ENCODE measurements at places on chromosomes 16 and 17.

- DNase-seq, result no peak
These were observed 38.3 kb downstream of the CCDC182 start for GRCh38 chr17:57706761-57707160.

DNA sequence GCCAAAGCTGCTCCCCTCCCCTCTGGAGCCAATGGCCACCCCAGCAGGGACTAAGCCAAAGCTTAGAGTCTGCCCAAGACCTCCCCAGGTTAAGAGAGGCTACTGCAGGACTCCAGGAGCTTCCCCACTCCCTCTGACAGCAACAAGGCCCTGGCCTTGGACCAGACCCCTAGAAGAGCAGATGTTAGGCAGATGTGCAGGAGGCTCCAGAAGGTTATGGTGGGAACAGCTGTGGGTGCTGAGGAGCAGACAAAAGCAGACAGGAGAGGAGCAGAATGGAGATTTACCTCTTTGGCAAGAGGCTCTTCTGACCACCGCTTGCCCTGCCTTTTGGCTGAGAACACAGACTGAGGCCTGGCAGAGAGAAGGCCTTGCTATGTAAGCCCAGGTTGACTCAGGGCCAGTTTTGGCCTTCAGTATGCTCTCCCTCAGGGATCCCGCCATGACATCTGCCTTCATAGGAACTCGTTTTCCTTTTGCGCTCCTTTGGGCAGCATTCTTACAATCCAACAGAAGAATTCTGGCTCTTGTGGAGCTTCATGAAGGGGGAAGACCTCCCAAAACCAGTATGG, 113.0 kb downstream of the RBFOX3 start:
- DNase-seq, result no peak

DNA sequence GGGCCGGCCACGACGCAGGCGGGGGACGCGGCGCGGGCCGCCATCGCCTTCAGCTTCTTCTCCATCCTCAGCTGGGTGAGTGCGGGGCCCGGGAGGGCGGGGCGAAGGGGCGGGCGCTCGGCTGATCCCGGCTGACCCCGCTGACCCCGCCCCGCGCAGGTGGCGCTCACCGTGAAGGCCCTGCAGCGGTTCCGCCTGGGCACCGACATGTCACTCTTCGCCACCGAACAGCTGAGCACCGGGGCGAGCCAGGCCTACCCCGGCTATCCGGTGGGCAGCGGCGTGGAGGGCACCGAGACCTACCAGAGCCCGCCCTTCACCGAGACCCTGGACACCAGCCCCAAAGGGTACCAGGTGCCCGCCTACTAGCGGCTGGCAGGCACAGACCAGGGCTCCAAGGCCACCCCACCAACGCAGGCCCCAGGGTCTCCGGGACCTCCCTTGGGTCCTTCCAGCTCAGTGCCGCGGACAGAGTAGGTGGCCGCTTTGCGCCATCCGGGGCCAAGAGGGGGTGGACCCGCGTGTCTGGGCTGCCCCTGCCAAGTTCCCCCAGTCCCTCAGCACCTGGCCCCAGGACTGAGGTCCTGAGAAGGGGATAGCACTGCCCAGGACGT, 3.0 kb downstream of the SYNGR3 start:
- DNase-seq, result no peak

DNA sequence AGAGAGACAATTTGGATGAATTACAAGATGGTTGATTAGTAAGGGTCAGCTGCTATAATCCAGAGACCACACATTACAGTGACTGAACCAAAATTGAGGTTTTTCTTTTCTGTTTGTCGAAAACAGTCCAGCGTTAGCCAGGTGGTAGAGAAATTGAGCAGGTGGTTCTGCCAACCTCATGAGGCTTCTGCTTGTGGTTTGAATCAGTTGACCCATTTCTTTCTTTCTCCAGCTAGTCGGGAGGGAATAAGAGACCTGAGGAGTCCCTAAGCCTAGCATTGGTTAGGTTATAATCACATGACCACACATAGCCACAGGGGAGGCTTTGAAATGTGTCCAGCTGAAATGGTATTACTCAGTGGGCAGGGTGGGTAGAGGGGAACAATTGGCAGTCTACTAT, 504.6 kb downstream of the HS3ST4 start:
- DNase-seq, result no peak

DNA sequence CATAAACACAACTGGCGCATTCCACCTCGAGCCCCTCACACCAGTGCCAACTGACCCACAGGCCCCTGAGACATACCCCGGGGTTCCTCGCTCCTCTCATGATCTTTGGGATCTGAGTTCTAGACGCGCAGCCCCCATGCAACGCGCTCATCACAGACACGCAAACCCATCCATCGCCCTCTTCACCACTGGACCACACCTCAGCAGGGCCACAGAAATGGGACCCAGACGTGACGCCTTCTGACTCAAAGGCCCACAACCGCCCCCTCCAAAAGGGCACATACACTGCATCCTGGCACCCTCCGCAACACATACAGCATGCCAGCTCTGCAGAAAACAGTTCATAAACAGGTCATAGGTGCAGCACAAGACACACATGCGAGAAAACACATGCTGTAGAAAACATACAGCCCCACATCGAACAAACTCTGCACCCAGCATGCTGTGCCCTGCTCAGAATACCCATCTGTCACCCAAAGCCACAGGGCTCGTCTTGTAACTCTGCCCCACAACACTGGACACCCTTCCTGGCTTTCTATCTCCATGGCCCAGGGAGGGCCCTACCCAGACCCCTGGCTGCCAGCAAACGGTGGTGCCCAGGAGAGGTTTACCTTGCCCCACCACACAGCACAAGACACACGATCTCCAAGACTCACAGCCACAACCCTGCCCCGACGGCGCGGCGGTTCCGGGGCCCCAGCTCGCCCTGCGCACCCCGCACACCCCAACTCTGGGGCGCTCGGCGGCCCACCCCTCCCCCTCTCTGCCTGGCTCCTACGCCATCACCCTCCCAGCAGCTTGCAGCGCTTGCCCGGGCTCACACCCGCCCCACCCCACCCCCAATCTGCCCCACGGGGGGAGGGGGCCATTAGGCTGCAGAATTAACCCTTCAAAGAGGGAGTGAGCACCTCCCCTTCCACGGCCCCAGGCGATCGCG, 887 bp downstream of the ZBTB4 start:
- peak; percentile 84 for DNase-seq

GRCh38 chr16:52547004-52547833, at the start of gene TOX3:
TOX3 (minus strand) TSS chr16:52547143; CDS start chr16:52546723, 420 bp downstream.
- DNase-seq, result no peak

- DNase-seq, result peak; percentile 90
These were observed 2.4 kb upstream of the ENPP7 start for GRCh38 chr17:79728169-79728907.

DNA sequence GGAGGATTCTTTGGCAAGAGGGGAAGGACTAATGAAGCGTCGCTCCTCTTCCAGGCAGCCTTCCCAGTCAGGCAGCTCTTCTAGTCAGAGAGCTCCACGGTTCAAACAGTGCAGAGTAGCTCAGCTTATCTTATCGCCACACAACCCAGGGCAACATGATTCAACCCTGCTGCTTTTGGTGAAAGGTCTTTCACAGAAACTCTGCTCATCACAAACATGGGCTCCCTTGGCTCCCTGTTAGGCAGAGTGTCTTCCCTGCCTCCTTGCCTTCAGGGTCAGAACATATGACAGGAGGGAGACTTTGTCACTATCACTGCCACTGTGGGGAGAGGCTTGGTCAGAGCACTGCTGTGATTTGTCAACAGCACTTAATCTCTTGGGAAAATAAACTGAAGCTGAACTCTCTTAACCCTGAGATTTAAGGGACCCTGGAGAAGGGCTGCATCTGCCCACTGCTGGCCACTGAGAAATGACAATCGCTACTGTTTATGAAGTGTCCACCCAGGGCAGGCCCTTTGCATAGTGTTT, 6.9 kb upstream of the SLC13A2 start:
- no peak for DNase-seq

GRCh38 chr16:1909561-1910231, 8.5 kb downstream of the HS3ST6 start:
- no peak for DNase-seq

DNA sequence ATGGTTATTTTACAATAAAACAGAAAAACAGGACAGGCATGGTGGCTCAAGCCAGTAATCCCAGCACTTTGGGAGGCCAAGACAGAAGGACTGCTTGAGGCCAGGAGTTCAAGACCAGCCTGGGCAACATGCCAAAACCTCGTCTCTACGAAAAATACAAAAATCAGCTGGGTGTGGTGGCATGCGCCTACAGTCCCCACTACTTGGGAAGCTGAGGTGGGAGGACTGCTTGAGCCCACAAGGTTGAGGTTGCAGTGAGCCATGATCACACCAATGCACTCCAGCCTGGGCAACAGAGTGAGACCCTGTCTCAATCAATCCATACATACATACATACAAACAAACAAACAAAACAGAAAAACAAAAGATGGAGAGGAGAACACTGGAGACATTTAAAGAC, 45.6 kb downstream of the USP31 start:
- DNase-seq, result no peak

DNA sequence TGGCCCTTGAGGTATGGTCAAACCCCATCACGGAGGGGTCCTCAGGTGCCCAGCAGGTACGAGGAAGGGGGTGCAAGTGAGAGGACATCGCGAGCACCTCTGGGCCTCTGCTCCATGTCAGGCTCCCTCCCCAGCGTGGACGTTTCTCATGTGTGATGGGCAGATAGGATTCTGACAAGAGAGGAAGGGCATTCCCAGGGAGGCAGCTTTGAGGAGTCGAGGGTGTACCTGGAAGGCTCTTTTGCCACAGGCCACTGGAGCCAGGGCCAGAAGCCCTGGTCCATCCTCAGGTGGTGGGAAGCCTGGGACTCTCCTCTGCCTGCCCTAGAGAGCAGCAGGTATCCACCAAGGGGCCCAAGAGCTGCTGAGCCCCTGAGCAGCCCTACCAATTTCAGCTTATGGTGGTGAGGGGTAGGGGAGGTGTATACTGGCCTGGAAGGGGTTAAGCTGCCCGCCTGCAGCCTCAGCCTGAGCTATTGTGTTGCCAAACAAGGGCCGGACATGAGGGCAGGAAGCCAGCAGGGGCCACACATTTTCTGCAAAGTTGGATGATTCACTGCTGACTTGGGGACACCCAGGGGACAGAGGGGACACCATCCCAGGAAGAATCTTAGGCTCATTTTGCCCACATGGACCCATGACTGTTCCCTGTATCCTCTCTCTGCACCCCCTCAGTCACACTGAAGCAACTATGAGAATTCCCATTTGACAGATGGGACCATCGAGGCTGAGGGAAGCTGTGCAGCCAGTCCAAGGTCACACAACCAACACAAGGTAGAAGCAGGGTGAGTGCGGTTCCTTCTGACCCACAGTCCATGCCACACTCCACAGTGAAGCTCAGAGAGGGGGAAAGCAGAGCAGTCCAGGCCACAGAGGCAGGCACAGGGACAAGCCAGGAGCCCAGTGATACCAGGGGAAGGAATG, 1.7 kb downstream of the CDH5 start:
- no peak for DNase-seq

DNA sequence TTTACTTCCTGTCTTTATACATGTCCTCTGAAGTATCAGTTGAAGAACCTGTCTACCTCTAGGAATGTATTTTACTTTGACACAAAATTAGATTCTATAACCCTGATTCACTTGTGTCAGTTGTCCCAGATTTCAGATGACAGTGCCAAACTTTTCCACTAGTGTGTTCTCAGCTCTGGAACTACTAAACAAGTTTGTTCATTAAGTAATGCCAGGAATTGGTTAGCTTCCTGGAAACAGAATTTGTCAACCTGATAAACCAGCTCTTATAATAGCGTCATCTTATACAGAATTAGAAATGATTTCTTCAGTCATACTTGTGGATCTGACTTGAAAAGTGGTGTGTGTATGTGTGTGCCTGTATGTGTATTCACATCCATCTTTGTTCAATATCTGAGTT, 7.4 kb downstream of the MAP3K3 start:
- no peak for DNase-seq

DNA sequence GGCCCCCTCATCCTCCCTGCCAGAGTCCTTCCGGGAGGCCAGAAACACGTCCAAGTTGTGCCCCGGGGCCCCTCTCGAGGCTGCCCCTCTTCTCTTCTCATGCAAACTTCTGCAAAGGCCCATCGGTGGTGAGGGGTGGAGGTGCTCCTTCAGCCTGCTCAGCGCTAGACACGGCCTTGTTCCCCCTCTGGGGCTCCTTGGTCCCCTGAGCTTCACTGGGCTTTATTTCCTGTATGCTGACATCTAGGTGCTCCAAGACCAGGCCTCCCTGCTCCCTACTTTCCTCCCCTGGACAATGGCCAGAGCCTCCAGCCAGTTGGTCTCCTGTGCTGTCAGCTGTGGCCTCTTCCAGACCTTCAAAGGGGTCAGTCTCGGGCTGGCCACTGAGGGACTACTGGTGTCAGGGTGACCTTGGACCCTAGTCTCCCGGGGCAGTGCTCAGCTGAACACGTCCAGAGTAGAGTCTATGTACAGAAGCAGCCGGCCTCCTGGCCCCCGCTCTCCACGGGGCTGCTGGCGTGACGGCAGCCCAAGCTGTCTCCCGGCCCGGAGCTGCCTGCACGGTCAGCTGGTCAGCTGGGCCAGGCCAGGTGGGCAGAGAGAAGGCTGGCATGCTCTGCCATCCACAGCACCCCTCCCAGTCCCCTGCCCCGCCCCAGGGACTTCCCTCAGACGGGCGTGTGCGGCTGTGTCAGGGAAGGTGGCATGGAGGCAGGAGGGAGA, 1.7 kb upstream of the PRR35 start:
- DNase-seq, result no peak

DNA sequence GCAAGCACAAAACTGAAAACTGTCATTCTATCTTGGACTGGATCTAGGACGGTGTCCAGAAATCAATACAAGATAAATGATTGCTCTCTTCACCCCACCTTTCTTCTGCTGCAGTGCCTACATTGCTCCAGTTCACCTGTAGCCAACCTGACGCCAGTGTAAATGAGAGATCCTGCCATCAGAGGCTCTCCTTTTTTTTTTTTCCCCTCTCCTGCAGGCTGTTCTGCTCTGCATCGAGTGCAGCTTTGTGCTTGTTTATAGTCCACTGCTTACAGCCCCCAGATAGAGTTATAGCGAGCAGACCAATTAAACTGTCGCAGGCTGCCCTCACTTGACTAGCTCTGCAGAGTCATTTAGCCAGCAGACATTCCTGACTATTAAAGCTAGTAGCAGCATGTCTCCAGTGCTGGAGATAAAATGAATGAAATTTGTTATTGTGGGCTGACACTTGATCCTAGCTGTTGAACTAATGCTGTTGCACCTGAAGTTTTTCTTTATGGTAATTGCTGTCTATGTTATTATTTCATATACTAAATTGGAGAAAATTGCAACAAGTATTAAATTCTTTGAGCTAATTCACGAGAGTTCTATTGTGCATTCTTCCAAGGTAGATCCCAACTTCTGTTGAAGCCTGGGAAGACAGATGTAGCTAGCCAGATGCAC, 257.1 kb downstream of the FTO start:
- DNase-seq, result no peak

- DNase-seq, result no peak
These were observed 154.1 kb downstream of the SOCS1 start for GRCh38 chr16:11101695-11102522.

- no peak for DNase-seq
These were observed 11.5 kb downstream of the DCAF7 start for GRCh38 chr17:63561819-63562218.

DNA sequence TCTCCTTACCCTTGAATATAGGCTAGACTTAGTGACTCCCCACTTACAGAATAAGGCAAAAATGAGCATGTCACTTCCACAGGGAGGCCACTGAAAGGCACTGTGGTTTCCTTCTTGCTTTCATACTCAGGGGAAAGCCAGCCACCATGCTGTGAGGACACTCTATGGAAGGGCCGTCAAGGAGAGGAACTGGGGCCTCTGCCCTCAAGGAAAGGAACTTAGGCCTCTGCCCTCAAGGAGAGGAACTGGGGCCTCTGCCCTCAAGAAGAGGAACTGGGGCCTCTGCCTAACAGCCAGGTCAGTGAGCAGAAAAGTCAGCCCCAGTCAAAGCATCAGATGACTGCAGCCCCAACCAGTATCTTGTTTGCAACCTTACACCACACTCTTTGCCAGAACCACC, 30.1 kb downstream of the VPS35 start:
- DNase-seq, result peak; percentile 74
